ENCODE measurements at places on chromosomes 6 and 20.

DNA sequence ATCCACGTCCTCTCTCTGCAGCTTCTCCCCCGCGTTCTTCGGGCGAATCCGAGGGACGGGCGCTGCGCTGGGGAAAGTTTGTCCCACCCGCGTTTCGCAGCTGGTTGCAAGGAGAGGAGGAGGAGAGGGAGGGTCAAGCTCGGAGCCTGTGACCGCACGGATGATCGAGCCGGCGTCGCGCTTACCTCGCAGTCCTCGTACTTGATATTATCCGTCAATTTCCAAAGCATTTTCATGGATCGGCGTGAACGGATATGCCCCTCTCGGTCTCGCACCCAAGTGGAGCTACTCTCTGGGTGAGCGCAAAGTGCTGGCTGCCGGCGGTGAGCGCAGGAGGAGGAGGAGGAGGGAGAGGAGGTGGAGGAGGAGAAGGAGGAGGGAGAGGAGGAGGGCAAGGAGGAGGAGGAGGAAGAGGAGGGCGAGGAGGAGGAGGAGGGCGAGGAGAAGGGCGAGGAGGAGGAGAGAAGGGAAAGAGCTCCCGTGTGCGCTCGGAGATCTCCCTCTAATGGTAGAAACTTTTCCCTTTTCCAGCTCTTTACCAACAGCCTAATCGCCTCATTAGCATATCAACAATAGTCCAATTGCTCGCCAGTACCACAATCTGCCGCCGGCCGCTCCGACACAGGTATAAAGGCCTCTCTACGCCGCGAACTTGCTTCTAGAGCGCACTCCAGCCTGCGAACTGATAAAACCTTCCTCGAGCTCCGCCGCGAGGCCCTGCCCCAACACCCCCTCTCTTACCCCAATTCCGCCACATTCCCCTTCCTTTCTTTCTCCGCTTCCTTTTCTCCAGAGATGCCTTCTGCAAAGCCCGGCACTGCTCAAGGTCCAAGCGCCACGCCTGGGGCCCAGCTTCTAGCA is at the start of gene TFAP2A:
TSS of gene TFAP2A (minus strand) at position 319 of the 861 bp plus-strand sequence. CDS start at position 236, 83 bp downstream.
- no peak for DNase-seq

- DNase-seq = no peak
These were observed 3.0 kb downstream of the GABRR1 start for GRCh38 chr6:89214197-89214596.

DNA sequence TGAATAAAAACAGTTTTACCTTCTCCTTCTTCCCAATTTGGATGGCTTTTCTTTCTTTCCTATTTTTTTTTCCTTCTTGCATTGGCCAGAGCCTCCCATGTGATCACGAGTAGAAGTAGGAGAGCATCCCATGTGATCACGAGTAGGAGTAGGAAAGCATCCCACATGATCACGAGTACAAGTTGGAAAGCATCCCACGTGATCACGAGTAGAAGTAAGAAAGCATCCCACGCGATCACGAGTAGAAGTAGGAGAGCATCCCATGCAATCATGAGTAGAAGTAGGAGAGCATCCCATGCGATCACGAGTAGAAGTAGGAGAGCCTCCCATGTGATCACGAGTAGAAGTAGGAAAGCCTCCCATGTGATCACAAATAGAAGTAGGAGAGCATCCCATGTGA is 218.6 kb downstream of the DLL1 start:
- no peak for DNase-seq

DNA sequence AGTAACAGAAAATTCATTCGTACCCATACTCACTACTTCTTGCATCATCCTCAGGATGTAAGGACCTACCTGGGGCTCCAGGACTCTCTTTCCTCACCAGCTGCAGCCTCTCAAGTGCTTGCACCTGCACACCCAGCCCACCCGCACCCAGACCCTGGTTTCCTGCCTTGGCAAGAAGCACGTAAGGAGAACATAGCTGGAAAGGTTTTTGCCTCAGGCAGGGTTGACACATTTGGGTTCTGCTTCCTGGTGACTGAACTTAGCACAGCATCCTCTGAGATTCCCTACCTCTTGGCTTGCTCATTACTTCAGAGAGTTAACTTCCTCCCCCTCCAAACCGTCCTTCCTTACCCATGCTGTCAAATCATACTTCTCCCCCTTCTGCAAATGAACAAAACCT is 556.9 kb downstream of the CD83 start:
- no peak for DNase-seq

- DNase-seq = no peak
These were observed 17.6 kb downstream of the PHACTR2 start for GRCh38 chr6:143695130-143695968.

GRCh38 chr6:11196511-11197174 is 35.8 kb downstream of the NEDD9 start:
- no peak for DNase-seq

- DNase-seq = no peak
These were observed 840 bp downstream of the PPP1R3D start for GRCh38 chr20:59939052-59939878.

GRCh38 chr6:38714239-38715015 is 684 bp upstream of the DNAH8 start:
- no peak for DNase-seq

GRCh38 chr6:145148776-145149175 is 586.5 kb downstream of the EPM2A start:
- DNase-seq = no peak

- no peak for DNase-seq
These were observed 68.6 kb downstream of the GFRAL start for GRCh38 chr6:55395871-55396270.

- DNase-seq = no peak
These were observed 170.7 kb upstream of the KCNK16 start for GRCh38 chr6:39493174-39493573.

GRCh38 chr20:3595541-3595940 is 67.7 kb downstream of the GFRA4 start:
- DNase-seq = no peak

DNA sequence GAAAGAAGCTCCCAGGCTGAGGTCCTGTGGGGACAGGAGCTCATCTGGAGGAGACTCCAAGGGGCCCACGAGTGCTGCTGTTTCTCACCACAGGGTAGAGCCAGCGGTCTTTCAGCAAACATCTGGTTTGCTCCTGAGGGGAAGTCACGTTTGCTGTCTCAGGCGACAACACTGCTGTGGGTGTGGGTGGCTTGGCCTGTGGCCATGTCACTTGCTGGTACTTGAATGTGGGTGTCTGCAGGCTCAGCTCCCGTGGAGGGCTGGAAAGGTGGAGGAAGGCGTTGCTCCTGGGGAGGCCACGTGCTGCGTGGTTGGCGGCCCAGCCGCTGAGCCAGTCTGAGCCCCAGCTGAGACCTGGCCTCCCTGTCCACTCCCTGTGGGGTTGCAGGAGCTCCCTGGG is 52.8 kb upstream of the MPC1 start:
- DNase-seq = no peak

GRCh38 chr20:38825901-38826625 is 20.6 kb downstream of the PPP1R16B start:
- DNase-seq = no peak

GRCh38 chr6:87407561-87407900 is 241 bp upstream of the CFAP206 start:
- no peak for DNase-seq

DNA sequence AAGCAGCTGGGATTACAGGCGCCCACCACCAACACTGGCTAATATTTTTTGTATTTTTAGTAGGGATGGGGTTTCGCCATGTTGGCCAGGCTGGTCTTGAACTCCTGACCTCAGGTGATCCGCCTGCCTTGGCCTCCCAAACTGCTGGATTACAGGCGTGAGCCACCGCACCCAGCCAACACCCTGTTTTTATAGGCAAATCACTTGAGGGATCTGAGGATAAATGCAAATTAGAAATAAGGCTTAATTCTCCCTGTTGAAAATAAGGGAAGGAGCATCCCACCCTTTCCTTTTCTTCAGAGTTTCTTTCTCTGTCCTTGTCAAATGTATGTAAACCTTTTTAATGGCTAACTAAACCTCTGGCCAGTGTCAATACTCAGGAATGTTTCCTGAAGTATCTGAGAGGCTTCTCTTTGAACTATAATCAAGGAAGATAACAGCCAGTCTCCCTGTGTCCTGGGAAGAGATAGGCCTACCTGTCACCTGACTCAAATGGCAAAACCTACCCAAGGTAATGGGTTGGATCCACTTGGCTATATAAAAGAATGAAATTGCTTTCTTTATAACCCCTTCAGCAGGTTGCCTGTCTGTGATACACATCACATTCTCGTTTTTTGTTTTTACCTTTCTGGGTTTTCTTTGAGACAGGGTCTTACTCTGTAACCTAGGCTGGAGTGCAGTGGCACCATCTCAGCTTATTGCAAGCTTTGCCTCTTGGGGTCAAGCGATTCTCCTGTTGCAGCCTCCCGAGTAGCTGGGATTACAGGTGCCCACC is 64.5 kb upstream of the TNFAIP3 start:
- DNase-seq = no peak

- no peak for DNase-seq
These were observed 246.7 kb downstream of the ALDH8A1 start for GRCh38 chr6:134703206-134703605.

- DNase-seq = no peak
These were observed 130.6 kb downstream of the BCAS1 start for GRCh38 chr20:53939572-53940359.

- no peak for DNase-seq
These were observed 95.5 kb downstream of the QRSL1 start for GRCh38 chr6:106724848-106725247.

DNA sequence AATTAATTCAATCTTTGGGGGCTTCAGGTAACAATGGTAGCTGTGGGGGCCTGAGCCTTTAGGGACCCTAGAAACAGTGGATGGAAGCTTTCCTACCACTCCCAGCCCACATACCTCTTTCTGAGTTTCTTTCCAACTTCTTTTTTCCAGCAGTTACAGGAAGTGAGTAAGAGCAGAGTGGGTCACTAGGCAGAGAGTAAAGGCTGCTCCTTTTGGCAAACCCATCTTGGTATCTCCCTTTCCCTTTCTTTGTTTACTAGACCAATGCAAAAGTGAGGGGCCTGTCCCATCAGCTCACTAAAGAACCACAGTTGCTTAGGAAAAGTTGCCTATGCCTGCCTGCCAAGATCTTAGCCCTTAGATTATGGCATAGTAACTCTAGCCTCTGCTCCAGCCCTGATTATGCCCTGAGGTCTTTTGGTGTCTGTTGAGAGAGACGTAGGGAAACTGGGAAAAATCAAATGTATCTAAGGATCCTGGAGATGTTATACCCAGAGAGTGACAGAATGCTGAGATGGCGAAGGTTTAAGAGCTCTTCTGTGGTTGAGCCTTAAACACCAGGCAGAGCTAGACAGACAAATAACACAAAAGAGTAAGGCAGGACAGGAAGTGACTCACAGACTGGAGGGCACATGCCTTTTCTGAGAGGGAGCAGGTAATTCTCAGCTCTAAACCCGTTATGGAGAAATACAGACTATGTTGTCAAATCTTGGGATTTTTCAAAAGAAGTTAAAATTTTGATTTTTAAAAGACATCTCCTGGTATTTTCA is 31.3 kb downstream of the TRMT6 start:
- DNase-seq = no peak

- no peak for DNase-seq
These were observed 84.2 kb upstream of the SLC22A23 start for GRCh38 chr6:3541006-3541585.

All from GM18507 (cell line).